ENCODE measurements at places on chromosomes 7 and 10.

GRCh38 chr7:90877201-90877600 is 281.1 kb downstream of the CDK14 start:
- no peak for DNase-seq

DNA sequence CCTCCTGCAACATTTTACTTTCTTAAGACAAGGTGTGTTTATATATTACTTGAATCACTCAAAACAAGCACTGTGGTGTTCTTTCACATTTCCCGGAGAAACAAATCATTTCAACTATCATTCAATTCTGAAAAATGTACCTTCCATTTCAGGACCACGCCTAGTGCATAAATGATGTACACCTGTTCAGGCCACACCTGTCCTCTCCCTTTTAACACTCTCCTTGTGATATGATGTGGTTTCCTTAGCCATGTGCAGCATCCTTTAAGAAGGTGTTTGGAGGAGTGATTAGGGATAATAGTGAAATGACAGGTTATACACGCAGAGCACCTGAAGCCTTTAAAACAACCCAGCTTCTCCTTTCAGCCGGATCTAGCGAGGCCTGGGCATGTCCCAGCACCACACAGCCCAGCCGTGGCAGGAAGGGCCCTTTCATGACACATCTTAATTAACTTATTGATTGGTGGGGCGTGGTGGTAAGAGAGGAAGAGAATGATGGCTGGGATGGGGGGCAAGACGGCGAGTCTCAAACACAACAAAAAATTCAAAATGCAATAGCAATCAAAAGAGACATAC is 26.9 kb downstream of the ABLIM1 start:
- no peak for DNase-seq

GRCh38 chr7:100393233-100393905 is 20.1 kb downstream of the PILRA start:
- no peak for DNase-seq

DNA sequence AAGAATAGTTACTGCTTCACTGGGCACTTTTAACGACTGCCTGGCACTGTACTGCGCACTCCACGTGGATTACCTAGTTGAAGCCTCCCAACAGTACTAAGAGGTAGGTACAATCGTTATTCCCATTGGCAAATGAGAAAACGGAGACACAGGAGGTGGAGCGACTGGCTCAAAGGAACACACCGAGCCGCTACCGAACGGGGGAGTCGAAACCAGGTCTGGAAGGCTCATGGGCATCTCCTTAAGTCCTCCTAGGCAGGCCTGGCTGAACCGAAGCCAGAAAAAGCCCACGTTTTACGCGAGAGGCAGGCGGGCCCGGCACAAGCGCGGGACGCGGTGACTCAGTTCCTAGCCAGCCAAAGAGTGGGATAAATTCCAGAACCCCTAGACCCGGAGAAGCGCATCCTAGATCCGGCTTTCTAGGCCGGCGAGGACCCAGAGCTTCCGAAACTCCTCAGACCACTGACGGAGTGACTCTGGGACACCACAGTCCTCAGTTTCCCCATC is 472 bp downstream of the PDAP1 start:
- DNase-seq, result no peak

GRCh38 chr10:21041763-21042458 is 144.8 kb upstream of the NEBL start:
- DNase-seq, result no peak
